ENCODE measurements at places on chromosomes 13 and 19.

- DNase-seq: no peak
Measured at GRCh38 chr13:104295537-104295936, 1229.3 kb upstream of the SLC10A2 start.

- peak; percentile 83 for DNase-seq
Measured at GRCh38 chr19:53772943-53773342, 51.2 kb downstream of the NLRP12 start.

DNA sequence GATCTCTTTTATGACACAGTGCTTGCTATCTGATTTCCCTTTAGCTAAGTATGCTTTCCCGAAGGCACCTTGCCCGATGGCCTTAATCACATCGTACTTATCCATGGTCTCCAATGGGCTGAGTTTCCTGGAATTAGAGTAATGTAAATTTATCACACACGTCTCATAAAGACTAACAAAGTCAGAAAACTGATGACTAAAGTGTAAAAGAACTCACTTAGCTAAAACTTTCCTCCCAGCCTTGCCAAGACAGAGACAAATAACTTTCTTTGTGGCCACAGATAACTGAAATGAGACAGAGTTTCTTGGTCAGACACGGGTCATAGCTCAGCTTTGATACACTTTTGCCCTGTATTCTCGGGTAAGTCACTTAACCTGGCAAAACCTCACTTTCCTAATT, 1.5 kb downstream of the NEK5 start:
- DNase-seq: no peak

DNA sequence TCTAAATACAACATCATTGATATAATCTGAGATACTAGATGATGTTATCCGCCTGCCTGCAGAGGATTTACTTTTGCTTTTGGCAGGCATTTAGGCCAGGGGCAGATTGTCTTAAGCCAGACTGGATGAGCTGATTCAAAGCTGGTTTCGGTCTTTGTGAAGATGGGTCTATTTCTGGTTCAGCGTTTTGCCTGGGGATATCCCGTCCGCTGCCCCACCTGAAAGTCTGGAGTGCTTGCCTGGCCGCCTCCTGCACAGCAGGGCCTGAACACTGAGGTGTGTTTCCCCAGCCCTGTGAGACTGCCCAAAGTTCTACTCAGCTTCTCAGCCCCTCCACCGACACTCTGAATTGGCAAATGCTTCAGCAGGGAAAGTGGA, 149.7 kb downstream of the KATNAL1 start:
- no peak for DNase-seq

GRCh38 chr19:45515081-45515624, 7.9 kb downstream of the VASP start:
- DNase-seq: no peak

GRCh38 chr19:30425885-30426838, 54.0 kb downstream of the ZNF536 start:
- DNase-seq: no peak

GRCh38 chr13:48449656-48450055, 36.7 kb upstream of the LPAR6 start:
- no peak for DNase-seq

GRCh38 chr13:31775686-31776085, 36.4 kb downstream of the RXFP2 start:
- DNase-seq: peak; percentile 14
